ENCODE measurements at places on chromosomes 12 and 14.
A peak's percentile ranks its signal among the peaks of the same experiment; 100 is the strongest.

GRCh38 chr12:120292411-120292660, 633 bp upstream of the RNU4-2 start:
- no peak for DNase-seq

DNA sequence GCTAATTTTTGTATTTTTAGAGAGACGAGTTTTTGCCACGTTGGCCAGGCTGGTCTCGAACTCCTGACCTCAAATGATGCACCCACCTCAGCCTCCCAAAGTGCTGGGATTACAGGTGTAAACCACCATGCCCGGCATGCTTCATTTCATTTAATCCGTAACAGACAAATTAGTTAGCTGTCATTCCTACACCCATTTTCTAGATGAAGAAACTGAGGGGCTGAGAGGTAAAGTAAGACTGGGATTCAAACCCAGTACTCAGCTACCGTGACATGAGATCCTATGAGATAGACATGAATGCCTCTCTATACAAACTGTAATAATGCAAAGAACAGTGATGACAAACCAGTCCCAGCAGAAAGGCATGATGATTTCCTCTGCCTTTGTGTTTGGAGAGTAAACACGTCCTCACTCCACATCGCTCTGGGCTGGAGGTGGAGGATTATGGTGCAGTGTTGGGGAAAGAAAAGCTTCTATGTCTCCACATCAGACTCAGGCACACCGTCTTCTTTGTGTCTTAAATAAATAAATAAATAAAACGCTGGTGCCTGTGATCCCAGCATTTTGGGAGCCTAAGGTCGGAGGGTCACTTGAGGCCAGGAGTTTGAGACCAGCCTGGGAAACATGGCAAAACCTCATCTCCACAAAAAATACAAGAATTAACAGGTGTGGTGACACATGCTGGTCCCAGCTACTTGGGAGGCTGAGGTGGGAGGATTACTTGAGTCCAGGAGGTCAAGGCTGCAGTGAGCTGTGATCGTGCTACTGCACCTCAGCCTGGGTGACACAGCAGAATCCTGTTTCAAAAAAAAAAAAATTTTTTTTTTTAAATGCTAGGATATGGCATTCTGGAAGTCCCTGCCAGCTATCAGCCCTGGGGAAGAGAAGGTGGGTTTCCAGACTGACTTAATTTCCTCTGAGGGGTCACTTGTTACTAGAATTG, 10.5 kb downstream of the VSX2 start:
- DNase-seq: no peak

DNA sequence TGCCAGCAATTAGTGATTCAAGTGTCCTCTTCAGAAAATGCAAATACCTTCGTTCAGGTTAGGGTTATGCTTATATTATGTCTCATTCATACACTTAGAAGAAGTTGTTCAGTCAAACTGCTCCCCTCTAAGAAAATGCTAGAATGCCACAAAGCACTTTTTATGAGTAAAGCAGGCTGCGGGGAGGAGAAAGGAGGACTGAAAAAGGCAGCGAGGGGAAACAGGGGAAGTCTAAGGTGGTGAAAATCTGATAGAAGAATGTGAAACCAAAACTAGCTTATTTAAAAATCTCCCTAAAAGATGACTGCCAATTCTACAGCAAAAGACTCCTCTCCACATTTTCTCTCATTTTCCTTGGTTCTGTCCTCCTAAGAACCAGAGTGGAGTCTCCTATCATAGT, 70.1 kb downstream of the PRKD1 start:
- no peak for DNase-seq

GRCh38 chr14:104977681-104978653, at the start of gene AHNAK2:
Gene AHNAK2 (minus strand): TSS chr14:104978374. CDS start chr14:104978237, 137 bp downstream.
- DNase-seq: peak; percentile 72

DNA sequence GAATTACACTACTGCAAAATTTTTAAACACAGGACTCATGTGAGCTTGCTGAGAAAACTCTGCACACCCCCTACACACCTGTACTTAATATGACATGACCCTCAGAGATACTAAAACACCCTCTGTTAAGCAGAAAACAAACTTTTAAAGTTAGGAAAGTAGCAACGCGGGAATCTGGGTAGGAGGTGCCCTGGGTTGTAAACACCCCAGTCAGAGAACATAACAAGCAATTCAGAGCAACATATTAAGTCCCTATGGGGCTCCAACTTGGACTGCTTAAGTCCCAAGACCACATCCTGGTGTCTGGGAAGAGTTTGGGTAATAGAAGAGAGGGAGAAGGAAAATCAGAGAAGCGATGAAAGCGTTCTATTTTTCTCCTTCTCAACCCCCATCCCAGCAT, 1.2 kb downstream of the ATF7 start:
- DNase-seq: no peak

DNA sequence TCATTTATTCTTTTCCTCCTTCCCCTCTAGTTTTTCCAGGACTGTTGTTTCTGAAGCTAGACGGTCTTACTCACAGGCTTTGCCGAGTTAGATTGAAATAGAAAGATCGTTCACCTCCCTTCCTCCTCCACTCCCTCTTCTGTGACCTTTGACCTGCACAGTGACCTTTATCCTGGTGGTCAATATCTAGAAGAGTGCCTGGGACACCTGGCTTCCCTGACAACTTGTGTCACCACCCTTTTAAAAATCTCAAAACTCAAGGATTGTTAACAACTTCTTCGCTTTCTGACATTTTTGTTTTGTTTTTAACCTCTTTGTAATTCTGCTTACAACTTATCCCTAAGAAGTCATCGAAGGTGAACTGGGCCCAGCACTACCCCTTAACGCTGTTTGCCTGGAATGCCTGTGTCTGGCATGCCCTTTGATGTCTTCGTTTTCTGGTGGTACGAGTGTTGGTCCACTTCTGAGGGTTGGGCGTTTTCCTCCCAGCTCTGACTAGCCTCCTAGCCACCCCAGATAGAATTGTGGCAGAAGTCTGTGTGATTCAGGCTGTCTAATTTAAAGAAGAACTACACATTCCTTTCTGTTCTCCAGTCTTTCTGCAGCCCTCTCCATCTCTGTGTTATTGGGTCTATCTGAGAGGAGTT, 2.8 kb upstream of the KRT75 start:
- DNase-seq: no peak

DNA sequence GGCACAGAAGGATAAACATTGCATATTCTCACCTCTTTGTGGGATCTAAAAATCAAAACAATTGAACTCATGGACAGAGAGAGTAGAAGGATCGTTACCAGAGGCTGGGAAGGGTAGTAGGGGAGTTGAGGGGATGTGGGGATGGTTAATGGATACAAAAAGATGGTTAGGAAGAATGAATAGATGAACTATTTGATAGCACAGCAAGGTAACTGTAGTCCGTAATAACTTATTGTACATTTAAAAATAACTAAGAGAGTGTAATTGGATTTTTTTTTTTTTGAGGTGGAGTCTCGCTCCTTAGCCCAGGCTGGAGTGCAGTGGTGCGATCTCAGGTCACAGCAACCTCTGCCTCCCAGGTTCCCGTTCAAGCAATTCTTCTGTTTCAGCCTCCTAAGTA, 52.0 kb downstream of the NUBPL start:
- no peak for DNase-seq

DNA sequence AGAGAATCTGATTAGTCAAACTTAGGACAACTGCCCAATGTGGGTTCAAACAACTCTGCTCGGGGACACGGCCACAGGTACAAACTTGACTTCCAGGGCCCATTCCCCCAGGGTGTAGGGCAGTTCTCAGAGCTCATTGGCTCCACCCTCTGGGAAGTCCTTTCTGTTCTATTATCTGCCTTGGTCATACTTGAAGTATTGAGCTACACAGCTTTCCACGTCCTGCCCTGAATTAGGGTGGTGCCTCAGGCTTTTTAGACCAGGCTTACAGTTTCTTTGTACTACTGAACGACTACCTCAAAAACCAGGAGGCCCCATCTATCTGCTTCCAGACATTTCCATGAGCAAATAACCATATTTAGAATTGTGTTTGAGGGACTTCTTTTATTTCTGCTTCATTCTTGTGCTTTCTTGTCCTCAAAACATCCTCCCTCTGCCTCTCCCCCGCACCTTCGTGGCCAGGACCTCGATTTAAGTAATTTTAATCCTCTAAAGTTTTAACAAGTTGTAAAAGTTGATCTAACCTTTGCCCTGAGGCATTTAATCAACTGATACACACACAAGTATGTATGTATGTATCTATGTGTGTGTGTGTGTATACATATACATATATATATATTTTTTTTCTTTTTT, 281.7 kb upstream of the AMIGO2 start:
- DNase-seq: no peak
